ENCODE measurements at places on chromosomes 3 and 15. TPM values are rescaled to one million over a fixed set of nuclear protein-coding genes. Genes with fewer than 3 reads are reported as not detected.

The MME gene
- total RNA-seq: not detected

The SLC22A13 gene
- 1.1 TPM for total RNA-seq

GRCh38 chr15:40285554-40286011, 2.7 kb upstream of the ANKRD63 start:
- peaks cover 34% of the 10 kb centered on the region for H3K4me1 ChIP-seq
- H3K27me3 ChIP-seq: no peaks in the 10 kb centered on the region
- no peak overlapping the region for H3K4me3 ChIP-seq
- no peaks in the 10 kb centered on the region for H3K36me3 ChIP-seq

- DNase-seq: no peak
- H3K4me1 ChIP-seq: no peaks in the 10 kb centered on the region
- H3K4me3 ChIP-seq: no peak overlapping the region
- no peaks in the 10 kb centered on the region for H3K36me3 ChIP-seq
Observed at GRCh38 chr3:59580499-59580898, 530.7 kb upstream of the CFAP20DC start.

DNA sequence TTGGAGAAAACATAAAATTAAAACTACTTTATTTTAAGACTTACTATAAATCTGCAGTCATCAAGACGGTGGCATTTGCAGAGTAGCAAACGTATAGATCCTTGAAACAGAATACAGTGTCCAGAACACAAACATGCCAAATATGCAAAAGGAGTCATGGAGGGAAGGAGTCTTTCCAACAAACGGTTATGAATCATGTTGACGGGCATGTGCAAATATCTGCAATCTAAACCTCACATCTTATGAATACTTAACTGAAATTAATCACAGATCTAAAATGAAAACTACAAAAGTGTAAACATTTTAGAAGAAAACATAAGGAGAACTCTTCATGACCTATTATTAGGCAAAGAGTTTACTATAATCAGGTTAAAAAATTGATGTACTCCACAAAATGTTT, 69.4 kb downstream of the TFRC start:
- H3K4me1 ChIP-seq: no peaks in the 10 kb centered on the region
- no peak overlapping the region for H3K4me3 ChIP-seq
- H3K27ac ChIP-seq: no peak overlapping the region
- H3K36me3 ChIP-seq: no peaks in the 10 kb centered on the region

DNA sequence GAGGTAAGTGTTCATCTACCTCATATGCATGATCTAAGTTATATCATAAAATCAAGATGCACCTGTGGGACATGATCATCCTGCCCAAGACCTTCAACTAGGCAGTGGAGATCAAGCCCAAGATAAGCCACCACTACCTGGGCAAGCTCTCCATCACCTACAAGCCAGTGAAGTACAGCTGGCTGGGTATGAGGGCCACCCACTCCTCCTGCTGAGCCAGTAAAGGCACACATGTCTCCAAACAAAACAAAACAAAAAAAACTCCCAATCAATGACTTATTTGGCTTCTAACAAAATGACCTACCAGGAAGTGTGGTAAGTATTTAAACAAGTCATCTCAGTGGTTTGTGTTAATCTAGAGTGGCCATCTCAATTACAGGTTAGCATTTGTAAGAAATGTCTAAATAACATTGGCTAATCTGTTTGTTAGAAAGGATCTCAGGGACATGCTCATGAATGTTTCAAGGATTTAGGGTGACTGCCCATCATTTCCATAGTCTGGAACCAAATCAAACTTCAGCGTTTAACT, 3.1 kb downstream of the PAQR9 start:
- H3K27me3 ChIP-seq: peaks cover 63% of the 10 kb centered on the region
- DNase-seq: no peak
- peaks cover 3% of the 10 kb centered on the region for H3K4me1 ChIP-seq
- no peaks in the 10 kb centered on the region for H3K36me3 ChIP-seq
- H3K4me3 ChIP-seq: no peak overlapping the region

DNA sequence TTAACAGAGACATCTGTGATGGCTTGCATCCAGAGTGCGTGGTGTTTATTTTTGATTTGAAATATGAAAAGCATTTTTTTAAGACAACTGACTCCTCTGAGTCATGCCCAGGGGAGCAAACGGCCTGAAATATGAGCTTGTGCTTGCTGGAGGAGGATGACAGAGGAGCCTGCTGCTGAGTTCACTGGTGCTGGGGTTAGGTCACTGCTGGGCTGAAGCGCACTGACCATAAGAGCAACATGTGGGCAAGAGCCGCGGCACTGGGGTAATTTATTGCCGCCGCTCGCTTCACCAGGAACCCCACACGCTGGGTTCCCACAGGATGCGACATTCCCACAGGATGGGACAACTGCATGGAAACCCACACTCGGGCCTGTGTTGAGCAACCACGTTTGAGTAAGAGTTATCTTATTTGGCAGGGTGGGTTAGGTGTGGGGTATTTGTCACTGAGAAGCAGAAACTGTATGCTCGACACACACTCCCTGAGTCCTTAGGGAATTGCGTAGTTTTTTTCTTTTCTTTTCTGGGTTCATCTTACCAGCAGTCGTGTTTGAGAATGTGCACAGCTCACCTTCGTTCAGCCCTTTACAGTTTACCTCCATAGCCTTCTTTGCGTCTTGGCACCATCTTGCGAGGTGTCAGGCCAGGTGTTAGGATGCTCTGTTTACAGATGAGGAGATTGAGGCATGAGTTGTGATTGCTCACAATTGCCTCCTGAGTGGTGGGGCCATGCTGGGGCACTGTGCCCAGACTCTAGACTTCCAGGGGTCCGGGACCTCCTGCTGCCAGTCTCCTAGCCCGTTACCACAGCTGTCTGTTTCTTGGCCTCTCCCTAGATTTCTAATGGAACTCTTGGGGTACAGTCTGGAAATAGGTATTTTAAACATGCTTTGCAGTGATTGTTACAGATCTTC, 60.4 kb downstream of the SMAD3 start:
- peaks cover 27% of the 10 kb centered on the region for H3K4me1 ChIP-seq
- DNase-seq: no peak
- H3K27me3 ChIP-seq: no peaks in the 10 kb centered on the region

GRCh38 chr3:154977666-154978065, 102.5 kb upstream of the MME start:
- no peaks in the 10 kb centered on the region for H3K36me3 ChIP-seq
- no peak overlapping the region for H3K4me3 ChIP-seq
- no peak overlapping the region for H3K27ac ChIP-seq
- H3K27me3 ChIP-seq: no peaks in the 10 kb centered on the region

The C3orf22 gene
- total RNA-seq: not detected

The KIF7 gene
- 9.5 TPM for total RNA-seq

- H3K36me3 ChIP-seq: peaks cover 32% of the 10 kb centered on the region
- H3K27me3 ChIP-seq: no peaks in the 10 kb centered on the region
- peak overlapping the region; percentile 89 for H3K27ac ChIP-seq
- H3K4me1 ChIP-seq: peaks cover 17% of the 10 kb centered on the region
- DNase-seq: peak; percentile 10
Observed at GRCh38 chr15:45402955-45403877, 24.9 kb upstream of the GATM start.

GRCh38 chr3:61966200-61966599, 404.8 kb downstream of the PTPRG start:
- no peaks in the 10 kb centered on the region for H3K4me1 ChIP-seq
- H3K27me3 ChIP-seq: no peaks in the 10 kb centered on the region
- H3K27ac ChIP-seq: no peak overlapping the region
- H3K4me3 ChIP-seq: no peak overlapping the region

The PLCH1 gene
- 3.1 TPM for total RNA-seq

- H3K4me1 ChIP-seq: no peaks in the 10 kb centered on the region
- no peak overlapping the region for H3K27ac ChIP-seq
- DNase-seq: no peak
- no peaks in the 10 kb centered on the region for H3K27me3 ChIP-seq
- H3K36me3 ChIP-seq: no peaks in the 10 kb centered on the region
- no peak overlapping the region for H3K4me3 ChIP-seq
Observed at GRCh38 chr3:72548461-72548860, 299.8 kb downstream of the SHQ1 start.

- H3K27me3 ChIP-seq: peaks cover 49% of the 10 kb centered on the region
- no peaks in the 10 kb centered on the region for H3K4me1 ChIP-seq
- DNase-seq: no peak
- H3K27ac ChIP-seq: no peak overlapping the region
Observed at GRCh38 chr3:134892326-134892725, 97.3 kb downstream of the EPHB1 start.

All from A673 (cell line).